ENCODE measurements at places on chromosomes 12 and 14.
A peak's percentile ranks its signal among the peaks of the same experiment; 100 is the strongest.

DNA sequence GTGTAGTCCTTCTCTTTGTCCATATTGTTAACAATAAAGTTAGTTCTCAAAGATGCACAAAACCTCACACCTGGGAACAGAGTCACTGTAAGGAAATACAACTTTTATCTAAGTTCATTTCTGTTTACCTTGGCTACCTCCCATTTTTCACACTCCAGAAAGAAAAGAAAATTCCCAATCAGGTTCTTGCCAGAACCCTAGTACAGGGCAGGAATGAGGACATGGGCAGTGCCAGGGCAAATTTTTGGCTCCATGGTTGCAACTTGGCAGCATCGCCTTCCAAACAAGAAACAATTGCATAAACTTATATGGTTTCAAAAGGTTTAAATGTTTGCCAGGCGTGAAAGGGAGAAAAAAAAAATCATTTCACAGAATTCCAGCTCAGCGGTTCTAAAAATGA lies 296.3 kb upstream of the PRKD1 start:
- DNase-seq: no peak

DNA sequence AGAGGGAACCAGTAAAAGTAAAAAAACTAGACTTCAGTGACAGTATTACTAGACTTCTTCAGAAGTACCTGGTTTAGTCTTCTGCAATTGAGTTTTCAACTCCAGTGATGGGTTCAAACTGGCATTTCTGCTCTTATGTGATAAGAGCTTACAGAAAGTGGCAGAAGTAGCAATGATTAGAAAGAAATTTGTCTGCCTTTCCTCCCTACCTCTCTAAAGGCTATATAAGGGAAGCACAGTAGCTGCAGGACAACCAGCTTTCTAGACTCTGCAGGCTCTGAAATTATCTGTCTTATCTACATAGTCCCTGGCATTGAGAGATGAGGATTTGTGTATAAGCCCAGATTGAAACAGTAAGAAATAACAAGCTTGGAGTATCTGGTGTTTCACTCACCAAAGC lies 107.5 kb downstream of the DAAM1 start:
- peak; percentile 7 for DNase-seq

- no peak for DNase-seq
Measured at GRCh38 chr14:22614240-22614799, 16.2 kb downstream of the ABHD4 start.

GRCh38 chr12:42119085-42119633 lies 25.5 kb downstream of the GXYLT1 start:
- DNase-seq: no peak

DNA sequence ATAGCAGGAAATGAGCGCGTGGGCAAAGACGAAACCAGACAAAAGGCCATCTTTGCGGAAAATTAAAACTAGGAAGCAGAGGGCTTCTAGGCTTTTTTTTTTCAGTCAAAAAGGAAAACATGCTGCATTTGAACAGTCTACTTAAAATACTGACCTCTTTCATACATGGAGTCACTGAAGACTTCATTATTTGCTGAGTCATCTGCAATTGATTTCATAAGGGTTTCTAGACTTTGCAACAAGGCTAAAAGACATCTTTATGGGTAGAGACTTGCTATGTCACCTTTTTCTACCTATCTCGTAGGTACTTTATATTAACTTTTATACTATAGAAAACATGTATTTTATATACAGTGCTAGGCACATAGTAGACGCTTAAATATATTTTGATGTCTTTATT lies 238.4 kb downstream of the TMEM132D start:
- DNase-seq: no peak

DNA sequence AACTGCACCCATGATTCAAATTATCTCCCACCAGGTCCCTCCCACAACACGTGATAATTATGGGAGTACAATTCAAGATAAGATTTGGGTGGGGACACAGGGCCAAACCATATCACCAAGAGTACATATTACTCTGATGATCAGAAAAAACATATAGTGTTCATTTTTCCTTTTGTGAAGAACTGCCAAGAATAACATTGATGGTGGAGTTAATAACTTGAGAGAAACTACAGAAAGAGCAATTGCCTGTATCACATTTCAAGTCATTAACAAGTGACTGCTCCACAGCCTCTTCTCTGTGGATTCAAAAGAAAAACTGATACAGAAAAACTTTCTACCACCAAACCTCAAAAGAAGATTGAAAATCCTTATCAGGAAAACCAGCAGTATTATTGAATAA lies 34.7 kb downstream of the GRIP1 start:
- DNase-seq: no peak

DNA sequence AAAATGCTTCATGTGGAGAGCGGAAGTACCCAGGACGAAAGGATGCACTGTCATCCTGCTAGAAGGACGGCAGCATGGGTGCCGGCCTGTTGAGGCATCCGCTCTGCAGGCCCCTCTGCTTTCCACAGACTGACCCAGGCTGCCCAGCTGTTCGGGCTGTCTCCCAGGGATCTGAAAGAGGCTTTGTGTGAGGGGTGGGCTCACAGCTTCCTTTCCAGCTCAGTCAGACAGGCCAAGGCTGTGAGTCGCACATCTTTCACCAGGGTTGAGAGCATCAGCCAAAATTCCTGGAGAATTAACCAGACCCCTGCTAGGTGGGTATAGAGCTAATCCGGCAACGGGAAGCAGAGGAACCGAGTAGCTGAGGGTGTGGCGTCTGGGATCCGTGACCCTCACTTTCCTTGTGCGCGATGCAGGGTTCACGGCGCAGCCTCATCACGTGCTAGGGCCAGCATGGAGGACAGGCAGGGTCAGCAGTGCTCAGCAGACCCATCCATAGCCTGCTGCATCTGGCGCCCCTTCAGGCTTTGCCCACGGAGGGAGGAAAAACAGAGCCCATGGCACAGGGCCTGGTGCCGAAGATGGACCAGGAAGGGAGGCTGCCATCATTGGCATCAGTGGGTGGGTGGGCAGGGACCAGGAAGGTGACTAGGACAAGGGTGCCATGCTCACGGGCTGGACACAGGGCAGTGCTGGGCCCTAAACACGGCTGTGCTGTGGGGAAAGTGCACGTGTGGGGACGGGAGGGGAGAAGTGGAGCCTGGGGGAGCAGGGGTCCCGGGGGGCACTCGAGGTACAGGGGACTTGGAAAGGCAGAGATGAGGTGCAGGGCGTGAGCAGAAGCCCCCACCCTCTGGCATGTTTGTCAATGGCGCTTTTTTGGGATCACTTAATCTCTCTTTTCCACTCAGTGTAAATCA lies 9.2 kb upstream of the SIVA1 start:
- no peak for DNase-seq

DNA sequence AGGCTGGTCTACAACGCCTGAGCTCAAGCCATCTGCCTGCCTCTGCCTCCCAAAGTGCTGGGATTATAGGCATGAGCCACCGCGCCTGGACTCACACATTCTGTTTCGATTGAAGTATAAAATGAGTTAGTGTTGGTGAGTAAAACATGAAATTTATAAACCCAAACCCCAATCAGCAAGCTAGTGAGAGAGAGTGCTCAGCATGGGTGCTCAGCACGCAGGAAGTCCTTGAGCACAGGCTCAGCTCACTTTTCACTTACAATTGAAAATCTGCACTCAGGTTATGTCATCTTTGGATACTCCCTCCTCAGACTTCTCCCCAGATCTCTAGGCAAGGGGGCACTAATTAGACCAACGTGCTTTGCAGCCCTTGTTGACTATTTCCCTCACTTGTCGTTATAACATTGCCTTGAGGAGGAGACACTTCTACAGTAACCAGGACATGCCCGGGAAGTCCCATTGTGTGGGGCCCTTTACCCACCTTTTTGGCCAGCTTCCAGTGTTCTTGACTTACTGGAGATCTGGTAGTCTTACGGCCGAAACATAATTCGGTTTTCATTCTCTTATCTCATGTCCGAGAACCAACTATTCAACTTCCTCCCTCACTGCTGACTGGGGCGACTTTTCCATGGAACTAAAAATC lies 68.5 kb upstream of the AMN1 start:
- DNase-seq: peak; percentile 63

DNA sequence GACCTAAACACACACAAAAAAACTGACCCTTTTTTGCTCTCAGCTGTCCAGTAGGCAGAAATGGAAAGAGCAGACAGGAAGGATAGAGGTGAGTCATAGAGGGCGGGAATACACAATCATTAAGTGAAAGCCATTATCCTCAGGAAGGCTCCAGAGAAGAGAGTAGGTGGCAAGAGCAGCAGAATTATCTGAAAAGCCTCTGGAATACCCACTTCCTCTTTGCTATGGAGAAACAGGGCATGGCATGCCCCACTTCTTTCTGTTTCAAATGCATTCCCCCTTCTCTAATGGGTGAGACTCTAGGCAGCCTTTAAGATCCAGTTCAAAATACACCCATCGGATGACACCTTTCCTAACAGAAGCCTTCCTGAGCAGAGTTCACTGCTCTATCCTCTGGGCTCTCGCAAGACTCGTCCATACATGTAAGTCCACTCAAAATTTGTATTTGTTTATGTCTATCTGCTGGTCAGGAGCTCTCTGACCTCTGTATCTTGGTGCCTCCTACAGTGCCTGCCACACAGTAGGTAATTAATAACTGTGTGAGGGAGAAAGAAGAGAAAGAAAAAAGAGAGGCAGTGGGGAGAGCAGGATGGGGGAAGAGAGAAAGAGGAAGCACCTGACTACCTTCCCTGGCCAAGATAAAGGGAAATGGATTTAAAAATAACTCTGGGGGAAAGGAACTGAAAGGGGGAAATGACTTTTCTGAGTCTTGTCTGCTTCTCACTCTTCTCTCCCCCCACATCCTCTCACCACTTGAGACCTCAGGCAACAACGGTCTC lies 8.5 kb downstream of the KLHL33 start:
- peak; percentile 64 for DNase-seq

- peak; percentile 68 for DNase-seq
Measured at GRCh38 chr12:68189821-68190242, 30.3 kb upstream of the IFNG start.

DNA sequence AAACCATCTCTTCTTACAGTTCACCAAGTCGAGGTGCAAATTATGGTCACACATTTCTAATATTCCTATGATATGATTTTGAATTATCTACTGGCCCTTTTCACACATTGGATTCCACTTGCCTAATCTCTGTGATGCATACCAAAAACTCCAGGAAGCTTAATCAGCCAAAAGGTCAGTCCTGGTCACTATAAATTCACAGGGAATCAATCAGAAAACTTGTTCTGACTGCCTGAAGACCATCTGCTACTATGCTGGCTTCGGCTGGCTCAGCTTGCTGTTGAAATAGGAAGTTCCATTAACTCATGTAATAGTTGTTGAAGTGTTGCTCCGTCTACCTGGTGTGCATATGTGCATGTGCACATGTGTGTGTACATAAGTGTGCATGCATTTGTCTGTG lies 142.8 kb upstream of the FLRT2 start:
- DNase-seq: no peak

DNA sequence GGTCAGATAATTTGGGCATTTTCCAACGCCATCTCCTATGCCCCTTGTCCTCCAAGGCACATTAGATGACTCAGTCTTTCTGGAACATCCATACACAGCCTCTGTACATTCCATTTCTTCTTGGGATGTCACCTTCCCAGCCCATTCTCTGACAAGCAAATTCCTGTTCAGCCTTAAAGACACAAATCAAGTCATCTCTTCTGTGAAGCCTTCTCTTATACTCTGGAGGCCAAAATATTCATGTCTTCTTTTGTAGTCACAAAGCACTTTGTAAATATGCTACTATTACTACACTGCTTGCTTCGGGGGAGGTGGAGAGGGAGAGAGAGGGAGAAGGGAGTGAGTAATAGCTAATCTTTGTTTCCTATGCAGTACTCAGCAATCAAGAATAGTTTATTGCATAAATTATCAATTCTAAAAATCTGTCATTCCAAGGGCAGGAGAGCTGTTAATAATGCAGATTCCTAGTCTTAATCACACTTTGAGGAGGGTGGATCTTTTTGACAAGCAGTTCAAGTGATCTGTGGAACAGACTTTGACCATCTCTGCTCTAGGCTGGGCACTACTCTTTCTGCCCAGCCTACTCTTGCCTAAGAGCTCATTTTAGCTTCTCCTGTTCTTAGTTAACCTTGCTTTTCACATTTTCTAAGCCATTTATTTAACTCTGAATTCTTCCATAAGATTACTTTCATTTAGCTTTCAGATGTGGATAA lies 27.9 kb downstream of the KCNMB4 start:
- no peak for DNase-seq

DNA sequence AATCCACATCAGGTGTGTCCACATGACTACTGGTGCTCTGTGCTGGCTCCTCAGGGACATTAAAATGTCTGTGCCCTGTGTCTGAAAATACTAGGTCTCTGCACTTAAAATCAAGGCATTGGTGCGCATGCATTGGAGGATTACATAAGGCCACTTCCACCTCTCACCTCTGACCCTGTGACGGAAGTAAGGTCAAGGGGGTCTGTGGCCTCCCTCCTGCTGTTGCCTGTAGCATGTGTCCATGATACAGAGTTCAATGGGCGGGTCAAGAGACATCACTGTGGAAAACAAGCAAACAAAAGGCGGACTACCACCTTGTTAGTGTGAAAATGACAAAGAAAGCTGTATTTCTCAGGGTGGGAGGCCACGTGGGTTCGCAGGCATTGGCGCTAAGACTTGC lies 208.6 kb upstream of the PWP1 start:
- no peak for DNase-seq

- DNase-seq: peak; percentile 63
Measured at GRCh38 chr14:22598099-22598895, at the start of gene ABHD4. TSS of gene ABHD4 (plus strand) at chr14:22598300. CDS start at chr14:22598307, 7 bp downstream.

- no peak for DNase-seq
Measured at GRCh38 chr12:21631367-21631766, 26.3 kb downstream of the LDHB start.
